ENCODE measurements at places on chromosomes 16 and 17.

GRCh38 chr17:78418326-78419026 is 40.0 kb downstream of the PGS1 start:
- DNase-seq: no peak

- DNase-seq: no peak
Measured at GRCh38 chr16:79272141-79272577, 328.4 kb downstream of the MAF start.

- DNase-seq: no peak
Measured at GRCh38 chr17:4573669-4574068, 10.7 kb upstream of the SMTNL2 start.

DNA sequence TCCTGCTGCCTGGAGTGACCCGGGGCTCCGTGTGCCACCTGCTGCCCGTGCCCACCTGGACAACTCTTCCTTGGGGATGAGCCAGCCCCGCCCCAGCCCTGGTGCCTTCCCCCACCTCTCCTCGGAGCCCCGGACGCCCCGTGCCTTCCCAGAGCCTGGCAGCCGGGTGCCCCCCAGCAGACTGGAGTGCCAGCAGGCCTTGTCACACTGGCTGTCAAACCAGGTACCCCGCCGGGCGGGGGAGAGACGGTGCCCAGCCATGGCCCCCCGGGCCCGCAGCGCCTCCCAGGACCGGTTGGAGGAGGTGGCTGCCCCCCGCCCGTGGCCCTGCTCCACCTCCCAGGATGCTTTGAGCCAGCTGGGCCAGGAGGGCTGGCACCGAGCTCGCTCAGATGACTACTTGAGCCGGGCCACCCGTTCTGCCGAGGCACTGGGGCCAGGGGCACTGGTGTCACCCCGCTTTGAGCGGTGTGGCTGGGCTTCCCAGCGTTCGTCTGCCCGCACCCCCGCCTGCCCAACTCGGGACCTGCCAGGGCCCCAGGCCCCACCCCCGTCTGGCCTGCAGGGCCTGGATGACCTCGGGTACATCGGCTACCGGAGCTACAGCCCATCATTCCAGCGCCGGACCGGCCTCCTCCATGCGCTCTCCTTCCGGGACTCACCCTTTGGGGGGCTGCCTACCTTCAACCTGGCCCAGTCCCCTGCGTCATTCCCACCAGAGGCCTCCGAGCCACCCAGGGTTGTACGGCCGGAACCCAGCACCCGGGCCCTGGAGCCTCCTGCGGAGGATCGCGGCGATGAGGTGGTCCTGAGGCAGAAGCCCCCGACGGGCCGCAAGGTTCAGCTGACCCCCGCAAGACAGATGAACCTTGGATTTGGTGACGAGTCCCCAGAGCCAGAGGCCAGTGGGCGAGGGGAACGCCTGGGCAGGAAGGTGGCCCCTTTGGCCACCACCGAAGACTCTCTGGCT is 38.4 kb downstream of the ARHGAP23 start:
- no peak for DNase-seq

GRCh38 chr17:44928950-44929720 is 13.8 kb upstream of the GFAP start:
- DNase-seq: no peak

Measured in activated B cell treated with CpG ODN at 0.5 μM for 24 hours (primary cell).